ENCODE measurements at places on chromosomes 4 and X.

GRCh38 chr4:21722157-21722839 is 226.3 kb downstream of the KCNIP4 start:
- DNase-seq = no peak

GRCh38 chrX:30822068-30822681 is 66.9 kb downstream of the TAB3 start:
- DNase-seq = no peak

GRCh38 chrX:132751063-132751690 is 207.3 kb downstream of the HS6ST2 start:
- no peak for DNase-seq

DNA sequence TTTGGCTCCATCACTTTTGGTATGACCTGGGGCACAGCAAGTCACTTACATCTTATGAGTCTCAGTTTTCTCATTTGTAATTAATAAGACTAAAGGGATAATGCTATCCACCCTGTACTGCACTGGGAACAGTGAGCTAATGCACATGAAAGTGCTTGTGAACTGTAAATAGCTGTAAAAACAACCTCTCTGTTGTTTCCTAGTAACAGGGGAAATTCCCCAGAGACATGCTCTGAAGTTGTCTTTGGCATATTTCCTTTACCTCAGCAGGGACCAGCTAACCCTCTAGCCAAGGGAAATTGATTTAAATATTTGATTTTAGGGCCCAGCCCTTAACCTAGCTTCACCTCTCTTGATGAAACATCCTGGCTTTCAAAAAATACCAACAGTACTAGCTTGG is 6.1 kb upstream of the CYSLTR1 start:
- no peak for DNase-seq

- no peak for DNase-seq
Observed at GRCh38 chr4:131430302-131430701, 1718.8 kb upstream of the PCDH10 start.

GRCh38 chrX:154368630-154369448 is 5.6 kb downstream of the FLNA start:
- no peak for DNase-seq

- no peak for DNase-seq
Observed at GRCh38 chrX:67673741-67674274, 130.0 kb downstream of the AR start.

DNA sequence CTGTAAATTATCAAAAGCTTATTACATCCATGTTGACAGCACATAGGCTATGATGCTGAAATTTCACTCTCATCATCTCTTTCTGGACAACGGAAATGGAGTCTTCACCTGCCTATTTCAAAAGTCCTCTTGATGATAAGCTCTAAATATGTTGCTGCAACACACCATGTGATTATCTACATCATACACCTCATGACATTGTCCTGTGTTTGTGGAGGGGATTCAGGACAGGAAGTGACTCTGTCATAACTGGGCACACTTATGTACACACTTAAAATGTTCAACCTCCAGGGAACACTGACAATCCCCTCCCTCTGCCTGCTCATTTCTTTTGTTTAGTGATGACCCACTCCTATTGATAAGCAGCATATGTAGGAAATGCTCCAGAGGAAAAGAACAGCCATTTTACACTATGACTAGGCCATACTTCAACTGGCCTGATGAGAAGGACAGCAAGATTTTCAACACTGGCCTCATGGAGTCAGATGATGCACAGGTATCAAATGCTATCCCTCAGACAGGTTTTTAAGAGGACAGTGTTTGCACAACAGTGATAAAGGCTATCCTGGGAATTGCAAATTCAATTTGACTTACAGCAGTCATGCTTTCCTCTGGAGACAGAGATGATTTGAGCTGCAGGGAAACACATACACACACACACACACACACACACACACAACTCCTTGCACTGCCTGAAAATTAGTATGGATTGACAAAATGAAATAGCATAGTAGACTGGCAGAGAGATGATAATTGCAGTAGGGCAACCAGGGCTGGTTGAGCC is 163.3 kb upstream of the RASGEF1B start:
- DNase-seq = peak; percentile 2
